ENCODE measurements at places on chromosomes 2 and 18.
A peak's percentile ranks its signal among the peaks of the same experiment; 100 is the strongest.

GRCh38 chr2:173086518-173087213, 11.0 kb downstream of the MAP3K20 start:
- peak; percentile 51 for DNase-seq

DNA sequence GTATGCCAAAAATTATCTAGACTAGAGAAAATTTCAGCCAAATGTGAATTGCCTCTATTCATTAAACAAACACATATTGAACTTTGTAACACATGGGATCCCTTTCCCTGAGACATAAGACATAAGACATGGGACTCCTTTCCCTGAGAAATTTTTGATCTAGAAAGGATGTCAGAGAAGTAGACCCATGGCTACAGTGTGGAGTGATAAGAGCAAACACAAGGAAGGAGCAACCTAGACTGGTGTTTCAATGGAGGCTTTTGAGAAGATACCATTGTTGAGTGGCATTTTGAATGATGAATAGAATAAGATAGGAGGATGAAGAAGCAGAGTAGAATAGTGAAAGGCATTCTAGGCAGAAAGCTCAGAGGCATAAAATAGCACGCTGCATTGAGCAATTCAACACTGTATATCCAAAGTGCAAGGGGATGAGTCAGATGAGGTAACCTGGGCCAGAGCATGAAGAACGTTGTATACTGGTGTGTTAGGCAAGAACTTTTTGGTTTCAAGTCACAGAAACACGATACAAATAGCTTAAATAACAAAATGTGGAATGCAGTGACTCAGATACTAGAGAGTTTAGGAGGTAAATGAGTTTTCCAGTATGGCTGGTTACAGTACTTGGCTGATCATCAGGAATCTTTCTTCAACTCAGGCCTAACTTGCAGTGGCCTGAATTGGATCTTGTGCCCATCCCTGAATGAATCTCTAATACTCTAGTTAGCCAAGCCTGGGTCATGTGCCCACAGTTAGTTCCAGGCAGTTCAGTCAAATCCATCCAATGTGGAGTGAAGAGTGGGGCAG, 129.8 kb upstream of the TANK start:
- peak; percentile 94 for DNase-seq

DNA sequence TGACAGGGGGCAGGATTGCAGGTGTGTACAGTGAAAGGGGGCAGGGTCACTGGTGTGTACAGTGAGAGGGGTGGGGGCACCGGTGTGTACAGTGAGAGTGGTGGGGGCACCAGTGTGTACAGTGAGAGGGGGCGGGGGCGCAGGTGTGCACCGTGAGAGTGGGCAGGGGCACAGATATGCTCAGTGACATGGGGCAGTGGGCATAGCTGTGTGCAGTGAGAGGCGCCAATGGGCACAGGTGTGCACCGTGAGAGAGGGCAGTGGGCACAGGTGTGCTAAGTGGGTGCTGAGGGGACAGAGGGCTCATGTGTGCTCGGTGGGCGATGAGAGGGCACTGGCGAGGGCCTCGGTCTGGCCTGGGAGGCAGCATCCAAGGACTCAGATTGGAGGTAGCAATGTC, 63.0 kb downstream of the GREB1 start:
- DNase-seq: no peak

- DNase-seq: no peak
These were observed 269.4 kb upstream of the LRRTM1 start for GRCh38 chr2:80573950-80574349.

DNA sequence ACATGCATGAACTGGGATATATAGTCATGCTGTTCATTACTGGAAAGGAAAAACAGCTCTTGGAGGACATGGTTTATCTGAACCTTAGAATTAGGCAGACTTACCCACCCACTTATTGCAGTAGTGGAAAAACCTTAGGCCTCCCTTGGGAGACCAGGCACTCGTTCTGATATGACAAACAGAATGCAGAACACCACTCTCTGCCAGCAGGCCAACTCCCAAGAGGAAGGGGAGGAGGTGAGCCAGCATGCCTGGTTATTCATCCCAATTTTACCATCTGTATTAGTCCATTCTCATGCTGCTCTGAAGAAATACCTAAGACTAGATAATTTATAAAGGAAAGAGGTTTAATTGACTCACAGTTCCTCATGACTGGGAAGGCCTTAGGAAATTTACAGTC, 17.5 kb downstream of the C18orf63 start:
- no peak for DNase-seq

- DNase-seq: no peak
These were observed 117.2 kb downstream of the SLC4A3 start for GRCh38 chr2:219744600-219744999.

DNA sequence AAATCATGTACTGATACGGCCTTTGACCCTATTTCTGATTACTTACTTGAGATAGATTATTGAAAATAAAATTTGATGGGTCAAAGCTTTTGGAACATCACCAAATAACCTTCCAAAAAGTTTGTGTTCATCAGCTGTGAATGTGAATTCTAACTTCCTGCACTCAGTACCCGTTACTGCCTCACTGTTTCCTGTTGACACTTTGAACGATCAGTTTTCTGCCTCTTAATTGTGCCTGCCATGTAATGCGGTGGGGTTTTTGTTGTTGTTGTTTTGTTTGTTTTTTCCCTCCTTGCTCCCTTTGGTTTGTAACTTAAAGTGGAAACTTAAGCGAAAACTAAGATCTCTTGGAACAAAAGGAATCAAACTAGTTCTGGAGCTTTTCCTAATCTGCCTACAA, 18.9 kb downstream of the ATG16L1 start:
- no peak for DNase-seq

DNA sequence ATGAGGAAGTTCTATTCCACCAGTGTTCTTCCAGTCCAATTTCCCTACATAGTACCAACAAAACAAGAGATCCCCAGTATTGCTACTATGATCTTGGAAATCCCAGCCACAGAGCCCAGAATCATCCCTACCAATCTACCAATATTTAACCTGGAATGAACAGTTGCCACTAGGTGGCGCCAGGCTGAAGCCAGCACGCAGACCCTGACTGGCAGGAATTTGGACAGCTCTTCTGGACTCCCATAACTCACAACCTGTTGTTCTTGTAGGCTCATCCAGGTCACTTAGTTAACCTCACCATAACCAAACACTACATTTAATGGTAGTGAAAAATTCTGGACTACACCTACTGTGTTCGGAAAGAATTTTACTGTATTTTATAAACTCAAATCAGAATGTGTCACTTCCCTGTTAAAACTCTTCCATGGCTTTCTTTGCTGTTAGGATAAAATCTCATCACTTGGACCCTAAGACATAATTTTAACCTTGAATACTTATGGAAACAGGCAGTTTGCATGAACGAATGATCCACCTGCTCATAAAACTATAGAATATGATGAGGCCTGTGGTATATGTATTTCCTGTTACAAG, 59.8 kb upstream of the SLC38A11 start:
- DNase-seq: peak; percentile 77

DNA sequence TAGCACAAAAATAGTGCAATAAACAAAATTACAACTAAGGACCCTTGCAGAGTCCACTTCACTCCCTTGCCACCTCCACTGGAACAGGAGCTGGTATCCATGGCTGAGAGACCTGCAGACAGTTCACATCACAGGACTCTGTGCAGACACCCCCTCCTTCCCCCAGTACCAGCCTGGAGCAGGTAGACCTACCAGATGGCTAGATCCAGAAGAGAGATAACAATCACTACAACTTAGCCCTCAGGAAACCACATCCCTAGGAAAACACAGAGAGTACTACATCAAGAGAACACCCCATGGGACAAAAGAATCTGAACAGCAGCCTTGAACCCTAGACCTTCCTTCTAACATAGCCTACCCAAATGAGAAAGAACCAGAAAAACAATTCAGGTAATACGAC, 49.8 kb downstream of the FBXO15 start:
- no peak for DNase-seq

DNA sequence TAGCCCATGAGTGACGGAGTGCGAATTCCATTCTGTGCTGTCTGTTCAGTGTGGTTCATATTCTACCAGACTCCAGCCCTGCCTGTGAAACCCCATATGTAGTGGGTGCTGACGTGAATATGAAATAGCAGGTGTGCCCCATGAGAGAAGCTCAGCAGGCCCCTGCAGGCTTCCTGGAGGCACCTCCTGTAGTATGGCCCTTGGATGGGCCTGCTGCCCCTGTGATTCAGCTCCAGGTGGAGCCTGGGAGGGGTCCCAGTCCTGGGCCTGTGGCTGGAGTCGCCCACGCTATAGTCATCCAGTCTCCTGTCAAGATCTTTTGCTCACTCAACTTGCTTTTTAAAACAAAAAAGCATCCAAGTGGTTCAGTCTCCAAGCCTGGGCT, 125.5 kb downstream of the GLI2 start:
- no peak for DNase-seq

- DNase-seq: peak; percentile 22
These were observed 891.4 kb downstream of the CCDC85A start for GRCh38 chr2:57075226-57075625.

DNA sequence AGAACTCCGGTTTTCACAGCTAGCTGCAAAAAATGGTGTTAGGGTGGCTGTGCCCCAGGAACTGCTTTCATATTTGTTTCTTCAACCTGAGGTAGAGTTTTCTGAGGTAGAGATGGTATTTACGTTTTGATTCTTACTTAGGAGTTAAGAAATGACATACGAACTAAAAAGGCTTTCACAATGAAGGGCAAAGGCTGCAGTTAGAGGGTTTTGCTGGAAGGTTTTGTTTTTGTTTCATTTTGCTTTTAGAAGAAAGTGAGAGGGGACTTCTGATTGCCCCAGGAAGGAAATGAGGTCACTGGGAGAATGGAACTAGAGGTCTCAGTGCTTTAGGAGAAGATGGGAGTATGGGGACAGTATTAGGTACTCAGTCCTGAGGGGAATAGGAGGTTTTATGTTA, 15.5 kb downstream of the CDCA7 start:
- DNase-seq: no peak

DNA sequence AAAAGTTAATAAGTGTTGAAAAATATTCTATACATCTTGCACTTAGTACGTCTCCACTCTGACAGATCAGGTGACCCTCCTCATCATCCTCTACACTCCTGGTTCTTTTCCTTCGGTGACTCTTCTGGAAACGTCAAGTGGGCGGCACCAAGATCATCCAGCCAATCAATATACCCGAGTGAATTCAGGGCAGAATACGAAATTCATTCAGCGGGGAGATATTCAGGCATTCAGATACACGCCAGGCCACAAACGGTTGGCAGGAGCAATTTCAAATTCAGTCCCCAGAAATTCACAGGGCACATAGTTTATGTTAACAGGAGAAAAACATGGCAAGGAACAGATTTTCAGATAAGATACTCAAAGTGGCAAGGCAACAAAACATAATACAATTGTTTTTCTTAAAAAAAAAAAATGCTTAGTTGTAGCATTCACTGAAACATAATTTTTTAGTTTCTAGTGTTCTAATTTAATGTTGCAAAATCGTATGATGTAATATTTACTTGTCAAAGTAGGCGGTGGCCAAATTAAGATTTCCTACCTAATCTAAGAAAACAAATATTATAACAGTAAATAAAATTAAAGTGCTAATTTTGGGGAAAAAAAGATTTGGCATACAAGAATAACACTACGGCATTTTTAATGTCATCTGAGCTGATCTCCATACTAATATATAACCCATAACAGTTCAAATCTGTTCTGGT, 4.2 kb downstream of the CLK1 start:
- no peak for DNase-seq

DNA sequence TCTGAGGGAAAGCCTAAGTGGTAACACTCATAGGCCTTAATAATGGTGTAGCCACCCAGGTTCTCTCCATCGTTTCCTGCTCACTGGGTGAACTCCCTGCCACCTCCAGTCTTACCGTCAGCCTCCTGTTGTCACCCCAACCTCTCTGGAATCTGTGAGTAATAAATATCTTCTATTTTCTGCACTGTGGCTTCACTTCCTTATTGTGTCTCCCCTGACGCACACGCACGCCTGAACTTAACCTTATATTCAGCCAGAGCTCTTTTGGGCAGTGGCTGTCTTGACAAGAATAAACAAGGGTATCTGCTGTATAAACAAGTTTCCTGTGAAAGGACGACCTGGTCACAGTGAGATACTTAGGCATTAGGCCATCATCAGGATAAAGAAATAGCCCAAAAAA, 467.2 kb downstream of the SPAG16 start:
- DNase-seq: no peak

- DNase-seq: peak; percentile 26
These were observed 184.1 kb downstream of the HDAC4 start for GRCh38 chr2:239216614-239217273.

- no peak for DNase-seq
These were observed 177.5 kb upstream of the GATA6 start for GRCh38 chr18:21991886-21992285.

DNA sequence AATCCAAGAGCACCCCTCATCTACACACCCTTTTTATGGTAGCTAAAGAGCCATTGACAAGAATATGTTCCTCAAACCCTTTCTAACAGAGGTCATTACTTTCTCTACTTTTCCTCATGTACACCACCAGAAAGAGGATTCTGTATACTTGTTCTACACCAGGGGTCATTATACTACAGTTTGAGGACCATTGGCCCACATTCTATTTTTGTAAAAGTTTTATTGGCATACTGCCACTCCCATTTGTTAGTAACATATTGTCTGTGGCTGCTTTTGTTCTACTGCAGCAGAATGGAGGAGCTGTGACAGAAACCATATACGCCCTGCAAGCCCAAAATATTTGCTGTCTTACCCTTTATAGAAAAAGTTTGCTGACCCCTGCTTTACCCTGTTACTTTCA, 14.3 kb downstream of the HTR2B start:
- peak; percentile 37 for DNase-seq

DNA sequence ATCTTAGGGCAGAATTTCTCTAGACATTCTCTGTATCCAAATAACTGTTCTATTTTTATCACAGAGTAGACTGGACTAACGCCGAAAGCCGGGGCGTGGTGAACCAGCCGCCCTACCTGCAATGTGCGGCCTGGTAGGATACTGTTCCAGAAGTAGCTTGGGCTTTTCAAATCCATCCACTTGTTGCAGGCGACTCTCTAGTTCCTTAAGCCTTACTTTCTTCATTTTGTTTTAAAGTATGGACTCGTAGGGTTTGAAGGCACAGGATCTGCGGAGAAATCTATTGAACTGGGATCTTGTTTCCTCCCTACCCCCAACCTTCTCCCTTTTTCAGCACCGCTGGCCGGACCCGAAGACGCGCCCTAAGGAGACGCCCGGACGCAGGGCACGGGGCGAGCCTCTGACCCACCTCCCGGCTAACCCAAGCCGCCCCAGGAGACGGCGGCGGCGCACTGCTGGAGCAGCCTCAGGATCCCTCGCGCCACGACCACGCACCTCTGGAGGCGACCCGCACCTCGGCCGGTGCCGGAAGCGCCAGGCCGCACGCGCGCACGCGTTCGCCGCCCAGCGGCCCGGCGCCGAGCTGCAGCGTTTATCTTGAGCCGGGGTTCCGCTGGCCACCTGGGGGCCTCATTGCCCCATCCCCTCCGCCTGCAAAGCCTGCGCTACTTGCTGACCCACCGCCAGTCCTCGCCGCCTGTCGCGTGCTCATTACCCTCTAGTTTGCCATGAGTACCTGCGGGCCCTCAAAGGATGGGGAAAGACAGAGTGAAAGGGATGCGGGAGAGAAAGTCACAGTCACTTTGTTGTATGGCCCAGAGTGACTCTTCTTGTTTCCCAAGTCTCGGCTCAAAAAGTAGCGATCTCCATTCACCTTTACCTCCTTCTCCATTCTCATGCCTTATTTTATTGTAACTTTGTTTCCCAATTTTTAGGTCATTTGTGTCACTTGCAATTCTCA, at the start of gene METTL5:
METTL5 (minus strand) TSS at position 533 of the 961 bp plus-strand sequence; CDS start at position 225, 308 bp downstream.
- peak; percentile 85 for DNase-seq

GRCh38 chr2:170969872-170970496, 40.9 kb downstream of the GORASP2 start:
- DNase-seq: no peak

- DNase-seq: peak; percentile 75
These were observed 413.8 kb downstream of the RAD51AP2 start for GRCh38 chr2:17104454-17104853.
